ENCODE measurements at places on chromosomes 2 and 18.

DNA sequence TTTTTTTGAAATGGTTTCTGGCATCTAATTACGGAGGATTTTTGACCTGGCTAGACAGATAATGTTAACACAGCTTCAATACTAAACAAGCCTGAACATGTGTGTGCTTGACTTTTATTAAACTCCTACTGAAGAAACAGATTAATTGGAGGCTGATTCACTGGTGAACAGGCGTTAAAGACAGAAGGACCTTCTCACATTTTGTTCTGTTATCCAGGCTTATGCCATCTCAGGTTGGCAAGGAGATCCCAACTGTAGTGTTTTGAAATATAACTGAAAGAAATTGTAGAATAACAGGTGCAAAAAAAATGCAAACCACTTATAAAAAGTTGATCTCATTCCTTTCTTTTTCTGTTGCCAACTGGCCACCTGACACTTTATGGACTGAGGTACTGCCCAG, 269.6 kb downstream of the ARHGAP15 start:
- no peak for DNase-seq

GRCh38 chr2:136291871-136292270, 173.9 kb upstream of the CXCR4 start:
- DNase-seq, result no peak

GRCh38 chr2:206442833-206443734, at the start of gene ADAM23:
Gene ADAM23 (plus strand): TSS chr2:206443532. CDS start chr2:206443867, 335 bp downstream.
- peak; percentile 29 for DNase-seq

DNA sequence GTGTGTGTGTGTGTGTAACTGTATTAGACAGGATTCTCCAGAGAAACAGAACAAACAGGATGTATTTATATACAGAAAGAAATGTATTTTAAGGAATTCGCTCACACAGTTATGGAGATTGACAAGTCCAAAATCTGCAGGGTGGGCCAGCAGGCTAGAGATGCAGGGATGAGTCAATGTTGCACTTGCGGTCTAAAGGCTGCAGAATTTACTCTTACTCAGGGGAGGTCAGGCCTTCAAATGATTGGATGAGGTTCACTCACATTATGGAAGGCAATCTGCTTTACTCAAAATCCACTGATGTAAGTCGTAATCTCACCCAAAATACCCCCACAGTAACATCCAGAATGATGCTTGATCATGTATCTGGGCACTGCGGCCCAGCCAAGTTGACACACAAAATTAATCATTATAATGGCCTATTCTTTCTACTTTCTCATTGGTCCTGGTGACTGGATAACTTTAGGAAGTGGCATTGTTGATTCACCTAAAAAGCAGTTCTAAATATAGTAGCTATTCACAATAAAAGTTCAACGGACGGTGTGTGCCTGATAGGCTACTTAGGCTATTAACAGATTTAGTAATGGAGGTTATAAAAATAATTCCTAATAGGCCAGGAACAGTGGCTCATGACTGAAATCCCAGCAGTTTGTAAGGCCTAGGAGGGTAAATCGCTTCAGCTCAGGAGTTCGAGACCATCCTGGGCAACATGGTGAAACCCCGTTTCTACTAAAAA, 40.6 kb upstream of the ACYP2 start:
- DNase-seq, result no peak

- no peak for DNase-seq
Observed at GRCh38 chr2:86809481-86810121, 18.9 kb upstream of the CD8A start.

DNA sequence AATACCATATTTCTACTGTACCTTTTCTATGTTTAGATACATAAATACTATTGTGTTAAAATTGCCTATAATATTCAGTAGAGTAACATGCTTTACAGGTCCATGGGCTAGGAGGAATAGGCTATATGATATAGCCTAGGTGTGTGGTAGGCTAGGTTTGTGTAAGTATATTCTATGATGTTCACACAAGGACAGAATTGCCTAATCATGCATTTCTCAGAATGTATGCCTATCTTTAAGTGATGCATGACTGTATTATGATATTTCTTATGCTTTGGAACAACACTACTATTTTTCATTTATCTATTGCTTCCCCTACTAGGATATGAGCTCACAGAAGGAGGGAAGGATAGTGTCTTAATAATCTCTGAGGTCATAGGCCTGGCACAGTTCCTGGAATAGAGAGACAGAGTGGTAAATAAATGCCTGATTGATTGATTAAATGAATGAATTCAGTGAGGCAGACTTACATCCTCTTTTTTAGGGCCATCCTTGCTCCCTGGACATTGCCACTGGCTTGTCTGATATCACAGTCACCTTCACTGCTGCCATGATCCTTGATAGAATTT, 121.0 kb downstream of the MYO3B start:
- no peak for DNase-seq

GRCh38 chr2:106117347-106117746, 76.8 kb downstream of the UXS1 start:
- DNase-seq, result no peak

DNA sequence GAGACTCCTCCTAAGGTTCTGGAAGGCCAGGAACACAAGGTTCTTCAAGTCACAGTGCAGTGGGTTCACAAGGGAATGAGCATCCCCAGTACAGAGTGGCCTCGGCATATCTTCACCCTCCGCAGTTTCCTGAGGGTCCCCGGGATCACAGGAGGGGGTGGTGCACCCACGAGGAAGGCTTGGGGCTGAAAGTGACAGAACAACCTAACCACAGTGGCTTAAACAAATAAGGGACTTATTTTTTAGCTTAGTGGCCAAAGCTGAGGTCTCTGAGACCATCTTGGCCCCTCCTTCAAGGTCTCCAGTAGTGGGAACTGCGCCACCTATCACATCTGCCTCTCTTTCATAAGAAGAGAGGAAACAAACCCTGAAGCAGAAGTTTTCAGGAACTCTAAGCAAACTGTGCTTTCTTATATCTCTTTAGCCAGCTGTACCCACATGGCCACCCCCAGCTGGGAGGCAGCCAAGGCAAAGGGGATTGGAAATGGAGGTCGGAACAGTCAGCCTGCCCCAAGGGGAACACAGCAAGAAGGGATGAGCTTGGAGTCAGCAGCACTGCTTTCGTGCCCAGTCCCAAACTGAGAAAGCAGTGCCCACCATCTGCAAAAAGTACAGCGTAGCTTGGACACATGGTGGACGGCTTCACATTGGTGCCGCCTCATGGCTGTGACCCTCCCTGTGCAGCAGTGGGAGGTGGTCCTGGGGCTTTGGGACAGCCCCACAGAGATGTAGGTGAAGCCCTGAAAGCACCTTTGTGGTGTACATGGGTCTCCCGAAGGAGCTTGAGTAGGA, 260.0 kb upstream of the ID2 start:
- DNase-seq, result no peak

DNA sequence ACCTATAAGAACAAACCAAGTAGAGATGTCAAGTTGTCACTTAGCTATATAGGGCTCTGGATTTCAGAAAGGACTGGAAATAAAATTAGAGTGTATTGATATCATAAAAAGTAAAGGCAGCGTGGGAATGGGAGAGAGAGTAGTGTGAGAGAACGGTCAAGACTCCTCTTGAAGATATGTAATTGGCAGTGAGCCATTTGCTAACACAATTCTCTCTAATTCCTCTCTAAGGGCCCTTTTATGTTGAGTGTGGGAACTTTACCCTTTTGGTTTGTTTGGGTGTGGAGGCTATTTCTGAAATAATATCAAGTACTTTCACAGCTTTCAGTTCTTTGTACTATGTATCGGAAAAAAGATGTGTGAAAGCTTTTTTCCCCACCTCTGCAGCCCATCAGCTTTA, 196.8 kb downstream of the LRRTM4 start:
- DNase-seq, result no peak

All from CD4-positive, alpha-beta T cell (primary cell).